GM19239 (cell line): ENCODE measurements at places on chromosomes 2 and 18.

- DNase-seq = no peak
These were observed 254.0 kb downstream of the KCNJ3 start for GRCh38 chr2:154952346-154952980.

DNA sequence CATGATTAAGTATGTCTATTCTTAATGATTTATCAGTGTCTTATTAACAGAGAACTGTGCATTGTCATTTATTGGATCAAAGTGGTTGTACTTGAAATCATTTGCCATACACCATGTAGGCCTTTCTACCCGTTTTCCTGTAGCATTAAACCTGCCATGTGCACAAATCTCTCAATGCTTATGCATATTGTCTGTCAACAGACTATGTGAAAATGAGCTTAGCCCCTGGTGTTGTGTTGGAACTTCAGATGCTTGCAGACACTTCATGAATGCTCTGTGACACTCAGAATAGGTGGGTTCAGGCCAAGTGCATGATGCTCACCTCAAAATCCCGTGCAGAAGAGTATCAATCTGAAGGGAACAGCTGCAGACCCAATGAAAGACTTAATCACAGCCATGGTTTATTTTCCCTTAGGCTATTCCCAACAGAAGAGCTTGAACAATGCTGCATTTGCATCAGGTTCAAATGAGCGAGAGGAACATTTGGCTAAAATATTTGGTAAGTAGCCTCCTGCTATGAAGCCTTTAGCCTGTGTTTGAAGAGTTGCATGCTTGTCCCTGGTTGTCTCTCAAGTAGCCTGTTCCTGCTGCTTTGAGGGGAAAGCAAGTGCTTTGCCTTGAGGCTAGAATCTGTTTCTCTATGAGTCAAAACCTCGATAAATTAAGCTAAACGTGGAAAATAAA lies 6.1 kb downstream of the C2orf92 start:
- no peak for DNase-seq

- DNase-seq = no peak
These were observed 39.5 kb downstream of the BCL11A start for GRCh38 chr2:60513996-60514395.

GRCh38 chr18:11518788-11519685 lies 90.4 kb upstream of the SLC35G4 start:
- peak; percentile 54 for DNase-seq

DNA sequence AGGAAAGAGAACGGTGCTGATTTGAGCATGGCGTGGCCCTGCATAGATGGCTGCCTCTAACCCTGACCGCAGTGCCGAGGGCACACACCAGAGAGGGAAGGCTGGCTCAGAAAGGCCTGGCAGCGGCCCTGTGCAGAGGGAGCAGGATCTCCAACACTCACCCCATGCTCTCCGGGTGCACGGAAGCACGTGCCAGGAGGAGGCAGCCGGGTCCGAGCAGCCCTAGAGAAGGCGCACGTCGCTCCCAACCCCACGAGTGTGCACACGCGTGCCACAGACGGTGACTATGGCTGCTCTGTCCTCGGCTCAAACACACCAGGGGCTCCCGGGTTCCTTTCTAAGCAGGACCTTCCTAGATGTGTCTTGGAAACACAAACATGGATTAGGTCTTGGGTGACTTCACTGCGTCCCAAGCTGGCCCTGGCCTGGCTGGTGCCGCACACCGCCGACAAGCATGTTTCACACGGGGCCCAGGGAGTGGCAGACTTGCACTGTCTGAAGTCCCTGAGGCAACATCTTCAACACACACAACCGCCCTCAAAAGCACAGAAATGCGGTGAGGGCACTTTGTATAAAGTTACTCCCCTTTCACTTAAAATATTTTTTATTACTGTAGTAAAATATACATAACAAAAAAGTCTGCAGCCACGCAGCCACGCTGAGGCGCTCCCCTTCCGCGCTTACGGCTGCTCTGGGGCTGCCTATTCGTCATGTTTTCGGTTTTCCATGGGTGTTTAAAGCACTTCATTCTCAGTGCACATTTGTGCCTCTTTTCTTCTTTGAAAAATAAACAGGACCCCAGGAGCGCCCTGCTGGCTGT lies 110.0 kb downstream of the ZNF516 start:
- no peak for DNase-seq

DNA sequence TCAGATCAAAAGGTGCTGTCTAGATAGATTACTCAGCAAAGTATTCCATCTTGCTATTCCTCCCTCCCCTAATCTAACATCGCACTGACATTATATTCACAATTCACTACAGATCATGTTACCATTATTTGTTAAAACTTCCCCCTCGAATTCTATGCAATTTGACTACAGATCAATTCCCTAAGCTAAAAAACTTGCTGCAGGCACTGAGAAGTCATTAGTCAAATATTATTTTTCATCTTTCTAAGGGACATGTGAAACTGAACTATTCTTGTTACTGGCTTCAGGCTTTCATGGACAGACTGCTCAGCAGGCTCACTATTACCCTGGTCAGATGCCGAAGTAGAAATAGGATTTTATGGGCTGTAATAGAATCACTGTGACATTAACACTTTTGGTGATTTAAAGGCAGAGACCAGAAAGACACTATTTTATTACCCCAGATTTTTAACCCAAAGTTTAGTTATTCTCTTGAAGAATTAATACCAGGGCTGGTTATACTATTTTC lies 15.1 kb downstream of the MYL1 start:
- DNase-seq = no peak

GRCh38 chr2:172446474-172447063 lies 19.2 kb downstream of the ITGA6 start:
- no peak for DNase-seq

DNA sequence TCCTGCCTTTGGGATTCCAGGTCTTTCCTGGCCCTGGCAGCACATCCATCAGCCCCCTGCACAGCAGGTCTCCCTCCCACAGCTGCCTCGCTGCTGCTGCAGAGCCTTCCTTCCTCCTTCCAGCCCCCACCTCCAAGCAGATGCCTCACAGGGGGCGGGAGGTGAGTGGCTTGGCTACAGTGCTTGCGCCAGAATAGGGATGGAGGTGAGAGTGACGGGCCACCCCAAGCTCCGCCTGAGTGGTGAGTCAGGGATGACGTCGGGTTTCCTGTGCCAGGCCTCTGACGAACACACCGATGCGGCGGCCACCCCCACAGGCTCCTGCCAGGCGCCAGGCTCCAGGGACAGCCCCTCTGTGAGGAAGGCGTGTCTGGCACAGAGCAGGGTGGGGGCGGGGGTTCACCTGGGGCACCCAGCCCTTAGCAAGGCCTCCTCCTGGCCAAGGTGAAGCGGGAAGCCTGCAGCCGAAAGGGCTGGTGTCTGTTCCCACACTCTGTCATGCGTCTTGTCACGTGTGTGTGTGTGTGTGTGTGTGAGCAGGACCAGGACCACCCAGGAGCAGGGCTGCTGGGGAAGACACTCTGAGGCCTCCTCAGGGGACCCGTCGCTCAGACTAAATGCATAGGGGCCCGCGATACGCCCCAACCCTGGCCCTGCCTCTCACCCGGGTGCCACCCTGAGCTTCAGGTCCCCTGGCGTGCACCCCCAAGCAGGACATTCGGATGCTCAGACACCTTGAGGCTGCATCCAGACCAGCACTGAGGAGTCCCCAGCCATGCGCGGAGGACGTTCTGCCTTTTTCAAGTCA lies 3.4 kb upstream of the DUSP2 start:
- DNase-seq = peak; percentile 71

DNA sequence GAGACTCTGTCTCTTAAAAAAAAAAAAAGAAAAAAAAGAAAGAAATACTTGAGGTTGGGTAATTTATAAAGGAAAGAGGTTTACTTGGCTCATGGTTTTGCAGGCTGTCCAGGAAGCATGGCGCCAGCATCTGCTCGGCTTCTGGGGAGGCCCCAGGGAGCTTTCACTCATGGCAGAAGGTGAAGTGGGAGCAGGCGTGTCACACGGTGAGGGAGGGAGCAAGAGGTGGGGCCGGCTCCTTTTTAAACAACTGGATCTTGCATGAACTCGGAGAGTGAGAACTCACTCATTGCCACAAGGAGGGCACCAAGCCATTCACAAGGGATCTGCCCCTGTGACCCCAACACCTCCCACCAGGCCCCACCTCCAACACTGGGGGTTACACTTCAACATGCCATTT lies 30.6 kb downstream of the CYP26B1 start:
- no peak for DNase-seq

DNA sequence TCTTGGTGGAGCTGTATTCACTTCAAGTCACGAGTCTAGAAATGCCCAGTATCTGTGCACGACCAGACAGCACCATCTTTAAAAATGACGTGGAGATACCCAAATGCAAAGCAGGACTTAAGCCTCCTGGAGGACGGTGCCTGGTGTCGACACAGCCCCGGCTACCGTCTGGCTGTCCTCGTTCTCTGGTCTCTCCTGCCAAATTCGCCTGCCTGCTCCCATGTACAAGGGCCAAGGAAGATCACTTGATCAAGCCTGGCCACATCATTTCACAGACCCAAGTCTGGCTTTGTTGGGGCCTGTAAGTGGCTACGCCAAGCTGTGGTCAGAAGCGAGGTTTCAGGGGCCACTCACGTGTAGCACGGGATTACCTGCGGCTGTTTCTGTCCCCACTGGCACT lies 9.4 kb downstream of the ODC1 start:
- no peak for DNase-seq

DNA sequence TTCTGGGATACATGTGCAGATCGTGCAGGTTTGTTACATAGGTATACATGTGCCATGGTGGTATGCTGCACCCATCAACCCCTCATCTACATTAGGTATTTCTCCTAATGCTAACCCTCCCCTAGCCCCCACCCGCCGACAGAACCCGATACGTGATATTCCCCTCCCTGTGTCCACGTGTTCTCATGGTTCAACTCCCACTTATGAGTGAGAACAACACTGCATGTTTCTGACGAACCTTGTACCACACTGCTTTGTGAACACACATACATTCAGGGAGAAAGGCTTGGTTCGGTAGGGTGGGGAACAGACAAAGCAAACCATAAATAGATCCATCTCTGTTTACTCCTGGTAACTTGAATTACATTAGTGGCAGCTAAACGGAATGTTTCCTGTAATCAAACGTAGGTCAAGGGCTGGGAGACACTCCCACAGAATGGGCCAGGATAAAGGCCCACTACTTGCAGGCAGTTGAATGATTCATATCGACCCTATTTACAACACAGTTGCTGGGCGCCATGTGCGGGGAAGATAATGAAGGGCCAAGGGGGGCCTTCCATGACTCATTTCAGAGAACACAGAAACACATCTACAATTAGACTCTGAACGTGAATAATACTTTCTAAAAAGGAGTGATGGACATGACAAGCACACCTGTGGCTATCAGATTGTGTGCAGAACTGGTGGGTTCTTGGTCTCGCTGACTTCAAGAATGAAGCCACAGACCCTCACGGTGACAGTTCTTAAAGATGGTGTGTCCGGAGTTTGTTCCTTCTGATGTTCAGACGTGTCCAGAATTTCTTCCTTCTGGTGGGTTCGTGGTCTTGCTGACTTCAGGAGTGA lies 56.8 kb upstream of the KIDINS220 start:
- no peak for DNase-seq

DNA sequence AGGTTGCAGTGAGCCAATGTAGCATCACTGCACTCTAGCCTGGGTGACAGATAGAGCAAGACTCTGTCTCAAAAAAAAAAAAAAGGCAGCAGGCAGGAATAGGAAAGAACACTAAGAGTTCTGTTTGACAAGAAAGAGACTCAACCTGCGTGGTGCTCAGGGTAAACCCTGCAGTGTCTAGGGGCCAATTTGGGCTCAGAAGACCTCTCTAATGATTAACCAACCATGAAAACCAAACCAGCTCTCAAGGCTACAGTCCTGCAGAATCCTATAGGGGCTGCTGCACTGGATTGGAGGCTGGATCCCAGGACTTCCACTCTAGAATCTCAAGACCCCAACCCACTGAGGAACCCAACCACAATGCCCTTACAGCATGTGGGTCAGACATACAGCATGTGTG lies 2.4 kb downstream of the TRABD2A start:
- no peak for DNase-seq

DNA sequence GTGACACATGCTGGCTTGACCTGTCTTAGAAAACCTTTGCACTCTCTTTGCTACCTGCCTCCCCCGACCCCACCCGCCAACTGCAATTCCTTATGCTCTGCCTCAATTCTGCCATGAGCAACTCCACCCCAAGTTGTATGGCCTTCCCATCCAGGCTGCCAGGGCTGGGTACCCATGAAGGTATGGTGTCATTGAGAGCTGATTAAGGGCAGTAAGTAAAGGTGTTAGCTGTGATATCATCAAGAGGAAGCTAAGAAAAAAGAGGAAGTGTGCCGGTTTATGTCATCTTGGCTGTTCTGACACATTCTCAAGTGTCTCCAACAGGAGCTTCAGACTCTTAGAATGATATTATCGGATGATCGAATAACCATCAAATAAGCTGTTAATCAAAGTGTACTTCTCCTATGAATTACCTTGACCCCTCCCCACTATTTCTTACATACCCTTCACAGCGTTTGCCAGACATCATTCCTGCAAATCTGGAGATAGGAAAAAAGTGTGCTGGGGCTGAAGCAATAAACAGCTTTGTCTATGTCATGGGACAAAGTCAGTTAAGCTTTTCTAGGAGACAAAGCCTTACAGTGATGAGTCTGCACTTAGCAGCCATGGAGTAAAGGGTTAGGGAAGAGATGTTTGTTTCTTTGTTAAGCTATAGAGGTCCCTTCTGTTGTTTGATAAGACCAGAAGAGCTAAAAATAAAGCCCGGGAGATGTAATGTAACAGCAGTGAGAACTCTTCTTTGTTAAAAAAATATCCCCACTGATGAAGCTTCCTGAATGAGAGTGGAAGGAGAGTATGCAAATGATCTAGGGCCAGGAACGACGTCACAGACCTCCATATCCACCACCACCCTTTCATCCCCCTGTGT lies 40.4 kb upstream of the SMAD2 start:
- peak; percentile 18 for DNase-seq

- no peak for DNase-seq
These were observed 85.6 kb upstream of the TAF1B start for GRCh38 chr2:9757501-9758264.

DNA sequence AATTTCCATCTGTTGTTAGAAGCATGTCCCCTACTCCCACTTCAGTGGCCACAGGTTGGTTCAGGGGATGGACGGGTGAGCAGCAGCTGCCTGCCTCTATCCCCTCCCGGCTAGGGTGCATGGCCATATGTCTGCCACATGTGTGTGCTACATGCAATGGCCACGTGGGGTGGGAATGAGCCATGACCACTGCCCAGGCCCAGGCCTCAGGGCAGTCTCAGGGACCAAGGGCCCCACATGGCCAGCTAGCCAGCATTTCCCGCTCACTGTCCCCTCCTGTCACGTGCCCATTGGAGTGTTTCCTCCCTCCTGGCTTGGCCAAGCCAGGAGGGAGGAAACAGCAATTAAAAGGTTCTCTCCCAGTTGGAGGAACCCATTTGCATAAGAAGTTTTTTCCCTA lies 117.1 kb downstream of the KCNS3 start:
- DNase-seq = no peak

DNA sequence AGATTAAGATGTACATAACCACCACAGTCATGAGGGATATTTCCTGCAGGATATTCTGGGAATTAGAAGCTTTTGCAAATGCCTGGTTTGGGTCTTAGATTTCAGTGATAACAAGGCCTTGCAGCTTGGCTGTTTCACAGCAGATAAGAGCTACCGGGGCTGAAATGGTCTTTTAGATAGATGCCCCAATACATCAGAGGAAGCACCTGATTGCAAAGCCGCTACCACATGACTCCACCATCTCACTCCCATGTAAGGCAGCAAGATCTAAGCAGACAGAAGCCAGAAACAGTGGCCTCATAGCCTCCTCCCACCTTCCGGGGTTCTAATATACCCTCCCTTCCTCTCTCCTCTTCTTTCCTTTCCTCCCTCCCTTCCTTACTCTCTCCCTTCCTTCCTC lies 31.1 kb upstream of the EPG5 start:
- no peak for DNase-seq
